ENCODE measurements at places on chromosomes 6 and 20.

- DNase-seq, result no peak
Measured at GRCh38 chr20:23214903-23215302, 128.8 kb upstream of the CD93 start.

DNA sequence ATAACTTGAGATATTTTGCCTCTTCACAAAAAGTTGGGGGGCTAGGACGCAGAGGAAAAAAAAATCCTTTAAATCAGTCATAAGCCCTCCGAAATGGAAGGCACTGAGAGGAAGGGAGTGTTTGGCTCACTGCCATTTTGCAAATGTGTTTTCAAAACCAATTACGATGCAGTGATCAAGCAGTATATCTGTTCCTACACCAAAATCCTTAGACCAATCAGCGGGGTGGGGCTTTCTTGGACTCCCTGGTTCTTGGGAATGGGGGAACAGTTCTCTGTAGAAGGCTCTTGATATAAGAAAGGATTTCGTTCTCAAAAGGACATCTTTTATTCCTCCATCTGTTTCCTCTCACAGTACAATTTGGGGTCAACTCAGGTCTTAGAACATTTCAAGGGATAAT lies 478.6 kb upstream of the JARID2 start:
- peak; percentile 41 for DNase-seq

DNA sequence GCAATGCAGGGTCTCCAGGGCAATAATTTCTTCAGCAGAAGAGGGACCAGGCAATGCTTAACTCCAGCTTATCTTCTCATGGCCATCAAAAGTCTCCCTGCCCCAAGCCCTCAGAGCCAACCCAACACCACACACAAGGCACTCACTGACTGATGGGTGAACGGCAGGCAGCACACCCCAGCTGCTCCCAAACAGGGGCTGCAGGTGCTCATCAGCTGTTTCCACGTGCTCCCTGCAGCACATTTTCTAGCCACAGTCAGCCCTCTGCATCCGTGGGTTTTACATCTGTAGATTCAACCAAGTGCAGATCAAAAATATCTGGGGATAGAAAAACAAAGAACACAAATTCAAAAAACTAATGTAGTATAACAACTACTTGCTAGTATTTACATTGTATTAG lies 4.0 kb upstream of the GABRR1 start:
- no peak for DNase-seq

- no peak for DNase-seq
Measured at GRCh38 chr6:79802657-79803300, 144.6 kb downstream of the ELOVL4 start.

- no peak for DNase-seq
Measured at GRCh38 chr6:167988154-167988495, 9.3 kb upstream of the KIF25 start.

GRCh38 chr20:53379833-53380120 lies 213.9 kb downstream of the ZNF217 start:
- no peak for DNase-seq

DNA sequence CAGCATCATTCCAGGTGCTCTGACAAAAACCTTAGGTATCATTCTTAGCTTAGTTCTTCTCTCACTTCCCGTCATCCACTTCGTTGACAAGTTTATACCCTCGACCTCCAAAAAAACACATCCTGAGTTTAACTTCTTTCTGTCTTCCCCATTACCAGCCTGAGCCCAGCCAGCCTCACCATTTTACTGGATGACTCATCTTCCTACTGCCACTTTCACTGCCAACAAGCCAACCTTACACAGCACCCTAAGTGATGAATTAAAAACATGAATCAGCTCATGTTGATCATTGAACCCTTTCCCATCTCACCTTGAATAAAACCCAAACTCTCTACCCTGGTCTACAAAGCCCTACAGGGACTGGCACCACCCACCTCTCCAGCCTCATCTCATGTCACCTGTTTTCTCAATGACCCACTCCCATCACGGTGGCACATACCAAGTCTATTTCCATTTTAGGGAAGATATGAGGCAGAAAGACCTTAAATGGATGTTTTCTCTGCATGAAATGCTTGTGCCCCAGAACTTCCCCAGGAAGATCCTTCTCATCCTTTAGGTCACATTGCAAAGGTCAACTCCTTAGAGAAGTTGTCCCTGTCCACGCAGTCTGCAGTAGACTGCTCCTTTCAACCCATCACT lies 9.9 kb upstream of the UST start:
- no peak for DNase-seq
